ENCODE measurements at places on chromosomes 6 and 20. TPM values are rescaled to one million over a fixed set of nuclear protein-coding genes. Genes with fewer than 3 reads are reported as not detected.

SLA2 gene
- 0.12 TPM for total RNA-seq

UNC93A gene
- not detected for total RNA-seq

SLC4A11 gene
- total RNA-seq = 22.7 TPM

GRCh38 chr6:53703047-53703446, 37.5 kb upstream of the KLHL31 start:
- no peaks in the 10 kb centered on the region for H3K4me1 ChIP-seq
- H3K27ac ChIP-seq = no peak overlapping the region
- no peaks in the 10 kb centered on the region for H3K27me3 ChIP-seq
- no peaks in the 10 kb centered on the region for H3K36me3 ChIP-seq
- H3K4me3 ChIP-seq = no peak overlapping the region
- DNase-seq = no peak

GRCh38 chr20:41068806-41069205, 40.2 kb downstream of the TOP1 start:
- H3K4me1 ChIP-seq = peaks cover 51% of the 10 kb centered on the region
- H3K27ac ChIP-seq = no peak overlapping the region
- no peaks in the 10 kb centered on the region for H3K27me3 ChIP-seq

- peak within 1 kb of the TSS; percentile 53 for H3K4me3 ChIP-seq
- peak; percentile 77 for DNase-seq
- no peaks in the 10 kb centered on the region for H3K36me3 ChIP-seq
- H3K27me3 ChIP-seq = no peaks in the 10 kb centered on the region
Observed at GRCh38 chr20:47356526-47357295, at the start of gene ZMYND8. ZMYND8 (minus strand) TSS chr20:47356699; CDS start chr20:47356670, 29 bp downstream.

DNA sequence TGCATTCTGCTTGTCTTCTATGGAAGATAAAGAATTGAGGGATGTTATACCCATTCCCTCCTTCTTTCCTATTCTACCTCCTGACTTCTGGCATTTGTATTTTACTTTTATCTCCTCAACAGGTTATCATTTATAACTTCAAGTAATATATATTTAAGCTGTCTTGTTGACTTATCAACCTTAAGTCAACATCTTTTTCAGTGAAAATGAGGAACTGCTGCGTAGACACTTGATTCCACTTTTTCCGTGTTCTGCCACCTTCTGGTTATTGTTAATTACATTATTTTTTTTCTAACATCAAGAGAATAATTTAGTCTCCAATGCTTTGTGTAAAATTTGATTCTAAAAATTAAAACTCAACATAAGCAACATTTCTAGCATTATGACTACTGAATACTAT, 107.5 kb downstream of the PRKN start:
- 0 out of 2 replicates have a peak, but pooled peaks cover 4% of the 10 kb centered on the region for H3K4me1 ChIP-seq
- no peaks in the 10 kb centered on the region for H3K27me3 ChIP-seq
- no peaks in the 10 kb centered on the region for H3K36me3 ChIP-seq
- H3K4me3 ChIP-seq = no peak overlapping the region
- no peak overlapping the region for H3K27ac ChIP-seq

- H3K4me3 ChIP-seq = no peak overlapping the region
- H3K36me3 ChIP-seq = no peaks in the 10 kb centered on the region
- no peak overlapping the region for H3K27ac ChIP-seq
- H3K4me1 ChIP-seq = no peaks in the 10 kb centered on the region
Observed at GRCh38 chr6:55456016-55456415, 123.0 kb downstream of the HMGCLL1 start.

GRCh38 chr20:25061821-25062530, 4.0 kb upstream of the ACSS1 start:
- DNase-seq = no peak
- no peak overlapping the region for H3K27ac ChIP-seq
- H3K4me1 ChIP-seq = no peaks in the 10 kb centered on the region
- peaks cover 52% of the 10 kb centered on the region for H3K27me3 ChIP-seq
- H3K36me3 ChIP-seq = no peaks in the 10 kb centered on the region

DNA sequence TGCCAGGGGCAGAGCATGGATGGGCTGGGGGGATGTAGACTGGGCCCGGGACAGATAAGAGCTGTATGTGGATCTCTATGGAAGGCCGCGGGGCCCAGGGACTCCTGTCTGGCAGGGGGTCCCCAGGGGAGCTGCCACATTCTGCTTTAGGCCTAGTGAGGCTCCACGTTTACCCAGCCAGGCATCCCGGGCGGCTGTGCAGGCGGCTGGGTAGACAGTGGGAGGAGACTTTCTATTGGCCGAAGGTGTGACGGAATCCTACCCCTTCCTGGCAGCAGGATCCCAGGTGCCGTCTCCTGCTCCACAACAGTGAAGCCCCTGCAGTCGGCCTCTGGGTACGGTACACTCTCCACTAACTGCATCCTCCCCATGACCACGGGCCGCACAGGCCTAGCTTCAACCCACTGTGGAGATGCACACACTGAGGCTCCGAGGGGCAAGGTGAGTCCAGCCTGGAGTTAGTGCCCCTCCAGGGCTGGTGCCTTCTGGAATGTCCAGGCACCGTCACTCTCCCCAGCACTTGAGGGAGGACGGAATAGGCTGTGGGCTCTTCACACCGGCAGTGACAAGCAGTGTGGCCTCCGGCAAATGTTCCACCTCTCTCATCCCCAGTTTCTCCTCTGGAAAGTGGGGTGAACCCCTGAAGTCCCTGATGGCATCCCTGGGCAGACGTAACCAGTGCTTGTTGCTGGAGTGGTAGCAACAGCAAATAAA, 36.8 kb upstream of the ZBP1 start:
- H3K4me3 ChIP-seq = no peak overlapping the region
- DNase-seq = no peak
- H3K36me3 ChIP-seq = no peaks in the 10 kb centered on the region
- 0 out of 2 replicates have a peak, but pooled peaks cover 5% of the 10 kb centered on the region for H3K27me3 ChIP-seq
- H3K4me1 ChIP-seq = no peaks in the 10 kb centered on the region

- no peak for DNase-seq
- H3K36me3 ChIP-seq = no peaks in the 10 kb centered on the region
- H3K27ac ChIP-seq = no peak overlapping the region
- H3K27me3 ChIP-seq = peaks cover 28% of the 10 kb centered on the region
Observed at GRCh38 chr20:21399005-21399475, 1.7 kb upstream of the NKX2-4 start.

DNA sequence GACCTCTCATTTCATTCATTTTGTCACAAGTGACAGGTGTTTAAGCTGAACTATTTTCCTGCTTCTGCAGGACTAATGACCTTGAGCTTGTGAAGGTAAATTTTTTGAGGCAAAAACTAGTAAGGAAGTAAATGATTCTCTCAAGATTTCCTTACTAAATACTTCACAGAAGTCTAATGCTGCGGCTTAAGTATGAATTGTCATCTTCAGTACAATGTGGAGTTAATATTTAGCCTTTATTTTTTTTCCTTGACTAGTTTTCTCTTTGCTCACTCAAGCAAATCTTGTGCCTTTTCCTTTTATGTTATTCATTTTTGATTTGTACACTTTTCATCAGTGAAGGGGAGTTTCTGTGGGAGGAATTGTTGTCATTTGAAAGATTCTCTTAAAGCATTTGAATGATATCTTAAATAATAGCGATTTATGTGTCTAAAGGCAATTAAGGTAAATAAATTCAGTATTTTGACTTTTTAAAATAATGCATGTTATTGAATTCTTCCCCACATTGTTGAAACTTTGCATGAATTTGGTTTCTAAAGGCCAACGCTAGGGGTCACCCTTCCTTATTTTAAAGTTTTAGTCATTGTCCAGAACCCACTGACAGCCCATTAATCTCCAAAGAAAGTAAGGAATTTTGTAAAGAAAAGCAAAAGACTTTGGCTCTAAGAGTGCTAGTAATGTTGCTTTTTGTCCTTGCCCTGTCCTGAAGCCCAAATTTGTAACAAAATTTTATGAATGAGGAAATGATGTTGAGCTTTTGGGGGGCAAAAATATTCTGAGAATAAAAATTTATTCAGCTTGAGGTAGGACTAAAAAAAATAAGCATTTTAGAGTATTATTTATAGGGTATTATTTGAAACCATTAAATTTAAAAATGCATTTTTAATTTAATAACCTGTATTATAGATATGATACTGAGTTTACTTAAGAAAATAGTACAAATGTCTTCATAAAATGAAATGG, 157.4 kb upstream of the LAMA2 start:
- peak; percentile 41 for DNase-seq
- no peaks in the 10 kb centered on the region for H3K4me1 ChIP-seq
- no peak overlapping the region for H3K4me3 ChIP-seq
- H3K36me3 ChIP-seq = no peaks in the 10 kb centered on the region
